ENCODE measurements at places on chromosomes 4 and X. TPM values are rescaled to one million over a fixed set of nuclear protein-coding genes. Genes with fewer than 3 reads are reported as not detected.

The CXCL5 gene
- total RNA-seq, result not detected

The ADGRG2 gene
- not detected for total RNA-seq

The ATP8A1 gene
- total RNA-seq, result 41.7 TPM

The SHOX gene
- not detected for total RNA-seq

The KLHL13 gene
- total RNA-seq, result 3.6 TPM

The CLDN22 gene
- not detected for total RNA-seq

Data from Karpas-422 (cell line).